Dorsolateral prefrontal cortex (tissue), 122 donors: ENCODE measurements at places on chromosomes 3 and 15. TPM values are rescaled to one million over a fixed set of nuclear protein-coding genes. Genes with fewer than 3 reads are reported as not detected.

GRCh38 chr3:117669774-117670173, 960.2 kb downstream of the TUSC7 start:
- no peak for DNase-seq

- no peak for DNase-seq
Measured at GRCh38 chr3:2923390-2923789, 186.8 kb downstream of the IL5RA start.

GRCh38 chr15:81473177-81473576, 99.2 kb upstream of the TMC3 start:
- no peak for DNase-seq

DNA sequence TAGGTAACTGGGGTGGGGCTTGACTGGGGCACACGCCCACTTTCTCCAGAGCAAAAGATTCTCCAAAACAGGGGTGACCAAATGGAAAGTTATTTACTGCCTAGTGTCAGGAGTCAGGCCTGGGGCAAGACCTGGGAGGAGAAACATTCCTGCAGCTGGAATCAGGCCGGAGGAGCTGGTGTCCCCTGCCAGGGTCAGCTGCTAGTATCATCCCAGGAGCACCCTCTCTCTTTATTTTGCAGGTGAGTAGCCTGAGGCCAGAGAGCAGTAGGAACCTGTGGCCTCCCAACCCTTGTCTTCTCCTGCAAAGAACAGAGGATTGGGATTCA, 32.9 kb downstream of the DNAJB8 start:
- DNase-seq = no peak

GRCh38 chr3:73018298-73018697, 21.7 kb downstream of the PPP4R2 start:
- no peak for DNase-seq

DNA sequence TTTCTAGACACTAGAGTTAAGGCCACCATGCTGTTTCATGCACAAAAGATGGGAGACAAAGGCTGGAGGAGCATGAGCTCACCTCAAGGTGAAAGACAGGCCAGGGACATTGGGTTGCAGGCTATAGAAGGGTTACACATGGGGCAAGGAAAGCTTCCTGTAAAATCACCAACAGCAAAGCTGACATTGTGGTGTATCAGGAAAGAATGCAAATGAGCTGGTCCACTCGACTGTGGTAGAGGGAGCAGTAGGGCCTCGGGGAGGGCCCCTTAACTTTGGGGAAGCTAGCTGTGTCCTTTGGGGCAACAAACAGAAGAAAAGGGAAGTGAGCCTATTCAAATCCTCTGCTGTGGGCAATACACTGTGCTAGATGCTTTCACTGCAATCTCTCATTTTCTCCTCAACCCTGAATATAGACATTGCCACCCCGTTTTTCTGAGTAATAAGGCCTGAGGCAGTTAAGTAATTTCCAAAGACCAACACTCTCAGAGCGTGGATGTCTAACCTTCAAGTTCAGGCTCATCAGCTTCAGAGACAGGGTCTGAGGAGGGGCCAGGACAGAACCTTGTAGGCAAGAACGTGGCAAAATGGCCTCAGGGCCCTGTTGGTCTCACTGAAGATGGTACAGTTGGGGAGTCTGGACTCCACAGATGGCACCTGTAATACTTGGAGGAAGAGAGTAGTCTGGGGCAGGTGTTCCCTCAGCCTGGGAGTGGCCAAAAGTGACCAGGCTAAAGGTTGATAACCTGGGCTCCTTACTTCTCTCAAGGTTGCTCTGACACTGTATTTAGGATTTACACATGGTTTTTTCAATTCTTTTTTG, 24.1 kb downstream of the CX3CR1 start:
- no peak for DNase-seq

- no peak for DNase-seq
Measured at GRCh38 chr3:41683666-41684350, 278.1 kb downstream of the ULK4 start.

DNA sequence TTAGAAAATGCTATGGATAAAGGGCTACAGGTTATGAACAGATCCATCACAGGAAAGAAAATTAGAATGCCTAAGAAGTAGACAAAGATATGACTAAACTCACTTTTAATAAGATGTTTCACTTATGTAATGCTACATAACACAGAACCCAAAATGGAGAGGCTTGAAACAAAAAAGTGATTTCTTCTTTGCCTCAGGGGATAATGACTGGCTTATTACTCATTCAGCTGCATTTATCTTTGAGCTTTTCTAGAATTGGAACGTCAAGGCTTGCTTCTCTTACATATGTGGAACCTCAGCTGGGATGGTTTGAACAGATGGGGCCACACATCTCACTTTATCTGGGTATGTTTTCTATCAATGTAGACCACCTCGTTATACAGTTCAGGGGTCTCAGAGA, 120.6 kb upstream of the EPHA3 start:
- no peak for DNase-seq

DNA sequence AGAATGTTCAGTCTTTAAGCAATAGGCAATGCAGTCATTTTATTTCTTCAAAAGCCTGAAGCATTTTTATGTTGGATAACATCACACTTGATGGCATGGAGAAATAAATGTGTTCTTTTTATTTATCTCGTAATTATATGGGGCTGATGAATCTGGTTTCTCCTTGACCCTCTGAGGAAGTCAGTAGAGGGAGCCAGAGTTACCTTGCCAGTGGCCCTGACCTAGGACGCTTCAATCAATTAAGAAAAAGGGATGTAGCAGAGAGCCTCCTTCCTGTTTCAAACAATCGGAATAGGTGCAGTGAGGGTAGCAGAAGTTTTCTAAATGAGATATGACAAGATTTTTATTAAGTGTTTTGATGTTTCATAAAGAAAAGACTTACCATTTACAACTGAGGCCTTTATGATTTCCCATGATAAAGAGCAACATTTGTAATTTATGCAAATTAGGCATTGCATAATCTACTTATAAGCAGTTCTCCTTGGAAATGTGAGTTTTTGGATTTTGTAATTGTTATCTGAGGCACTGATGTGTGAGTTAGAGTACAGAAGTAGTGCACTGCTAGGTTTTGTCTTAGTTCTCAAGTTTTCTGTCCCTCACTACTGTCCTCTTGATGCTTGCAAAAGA, 129.1 kb downstream of the RAP2B start:
- DNase-seq = no peak

- DNase-seq = no peak
Measured at GRCh38 chr3:13484851-13485590, 4.9 kb downstream of the HDAC11 start.

DNA sequence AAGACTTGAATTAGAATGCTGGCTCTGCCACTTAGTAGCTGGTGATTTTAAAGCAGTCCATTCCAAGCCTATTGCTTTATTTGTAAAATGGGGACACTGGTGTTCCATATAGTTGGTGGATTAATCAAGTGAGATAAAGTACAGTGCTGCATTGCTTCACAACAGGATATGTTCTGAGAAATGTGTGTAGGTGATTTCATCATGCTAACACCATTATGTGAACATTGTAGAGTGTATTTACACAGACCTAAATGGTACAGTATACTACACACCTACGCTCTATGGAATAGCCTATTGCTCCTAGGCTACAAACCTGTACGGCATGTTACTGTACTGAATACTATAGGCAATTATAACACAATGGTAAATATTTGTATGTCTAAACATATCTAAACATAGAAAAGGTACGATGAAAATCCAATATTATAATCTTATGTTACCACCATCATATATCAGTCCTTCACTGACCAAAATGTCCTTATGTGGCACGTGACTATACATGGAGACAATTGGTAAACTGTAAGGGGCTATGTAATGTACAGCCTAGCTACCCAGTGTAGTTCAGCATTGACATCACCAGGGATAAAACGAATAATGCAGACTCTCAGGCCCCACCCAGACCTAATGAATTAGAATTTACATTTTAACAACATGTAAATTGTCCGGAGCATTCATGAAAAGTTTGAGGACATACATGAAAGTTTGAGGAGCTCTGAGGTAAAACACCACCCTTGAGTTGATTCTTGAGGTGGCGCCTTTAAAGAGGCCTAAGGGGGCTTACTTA, 121.4 kb upstream of the BFSP2 start:
- DNase-seq = no peak

DNA sequence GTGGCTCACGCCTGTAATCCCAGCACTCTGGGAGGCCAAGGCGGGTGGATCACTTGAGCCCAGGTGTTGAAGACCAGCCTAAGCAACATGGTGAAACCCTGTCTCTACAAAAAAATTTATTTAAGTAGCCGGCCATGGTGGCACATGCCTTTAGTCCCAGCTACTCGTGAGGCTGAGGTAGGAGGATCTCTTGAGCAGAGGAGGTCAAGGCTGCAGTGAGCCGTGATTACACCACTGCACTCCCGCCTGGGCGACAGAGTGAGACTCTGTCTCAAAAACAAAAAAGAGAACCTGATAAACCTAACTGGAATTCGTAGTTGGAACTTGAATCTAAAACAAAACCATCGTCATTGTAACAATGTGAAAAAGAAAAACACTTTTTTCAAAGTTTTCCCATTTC, 57.1 kb downstream of the TCAIM start:
- no peak for DNase-seq

DNA sequence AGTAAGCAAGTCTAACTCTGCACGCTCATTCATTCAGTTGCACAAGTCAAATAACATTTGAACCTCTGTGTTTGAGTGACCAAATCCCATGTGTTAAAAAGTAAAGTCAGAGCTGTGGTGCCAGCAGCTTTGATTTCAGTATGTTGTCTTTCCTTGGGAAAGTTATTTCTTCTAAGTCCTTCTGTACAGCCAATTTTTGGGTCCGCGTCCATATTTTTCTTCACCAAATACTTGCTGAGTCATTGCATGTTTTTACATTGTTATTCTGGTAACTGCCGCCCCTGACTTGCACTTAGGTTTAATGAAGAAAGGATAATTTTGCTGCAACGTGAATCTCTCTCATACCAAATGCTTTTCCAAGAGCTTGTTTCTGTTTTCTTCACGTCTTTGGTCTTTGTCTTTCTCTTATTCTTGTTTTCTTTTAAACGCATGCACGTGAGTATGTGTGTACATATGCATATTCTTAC, 56.7 kb downstream of the PLS1 start:
- no peak for DNase-seq

DNA sequence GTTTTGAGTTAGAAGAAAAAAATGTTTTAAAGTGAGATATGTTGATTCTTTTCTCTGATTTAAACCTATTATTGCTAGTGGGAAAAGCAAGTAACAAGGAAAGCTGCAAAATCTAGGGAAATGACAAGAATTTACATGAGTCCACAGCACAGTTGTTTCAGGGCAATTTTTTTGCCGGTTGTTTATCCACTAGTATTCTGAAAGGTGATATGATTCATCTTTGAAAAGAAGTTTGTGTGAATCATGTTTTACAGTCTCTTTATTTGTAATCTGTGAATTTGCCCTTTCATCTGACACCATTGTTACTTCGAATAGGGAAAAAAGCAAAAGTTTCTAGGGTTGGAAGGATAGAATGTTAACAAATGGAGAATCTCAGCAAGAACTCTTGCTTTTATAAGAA, 894.7 kb downstream of the OTOL1 start:
- no peak for DNase-seq

DNA sequence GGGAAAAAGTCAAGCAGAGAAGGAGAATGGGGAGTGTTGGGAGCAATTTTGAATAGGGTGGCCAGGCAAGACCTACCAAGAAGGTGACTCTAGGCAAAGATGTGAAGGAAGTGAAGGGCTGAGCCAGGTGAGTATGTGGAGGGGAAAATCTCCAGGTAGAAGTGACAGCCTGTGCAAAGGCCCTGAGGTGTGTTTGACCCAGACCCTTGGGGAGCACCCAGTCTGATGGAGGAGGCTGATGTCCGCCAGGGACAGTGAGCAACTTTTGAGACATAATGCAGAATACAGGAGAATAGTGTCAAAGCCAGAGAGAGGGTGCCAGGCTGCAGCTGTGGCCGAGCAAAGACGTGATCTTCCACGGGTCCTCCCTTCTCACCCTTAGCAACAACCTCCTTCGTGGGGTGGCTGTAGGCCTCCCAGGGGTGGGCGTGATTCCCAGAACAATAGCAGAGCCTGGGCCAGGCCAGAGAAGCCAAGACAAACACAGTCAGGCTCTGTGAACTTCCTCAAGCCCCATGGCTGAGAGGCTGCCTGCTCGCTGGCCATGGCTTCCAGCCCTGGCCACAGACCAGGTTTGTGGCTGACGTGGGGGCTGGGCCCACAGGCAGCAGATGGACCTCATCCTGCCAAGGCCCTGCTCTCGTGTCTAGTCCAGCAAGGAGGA, 58.1 kb downstream of the SLC6A6 start:
- peak; percentile 73 for DNase-seq

DNA sequence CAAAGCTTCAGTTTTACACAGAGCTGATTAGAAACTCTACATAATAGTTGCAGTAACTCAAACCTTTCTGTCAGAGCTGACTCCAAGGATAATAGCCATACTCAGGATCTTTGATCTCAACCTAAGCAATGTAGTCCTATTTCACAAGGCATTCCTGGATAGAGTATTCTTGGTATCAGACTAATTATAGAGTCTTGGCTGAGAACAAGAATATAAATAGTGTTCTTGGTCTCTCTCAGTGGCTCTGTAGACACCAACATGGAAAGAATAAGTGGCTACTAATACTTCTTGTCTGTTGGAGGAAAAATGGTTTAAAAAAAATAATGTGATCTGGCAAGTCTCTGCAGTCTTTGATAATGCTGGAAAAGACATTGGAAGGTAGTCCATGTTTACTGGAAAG, 55.7 kb downstream of the RIOX2 start:
- DNase-seq = no peak

DNA sequence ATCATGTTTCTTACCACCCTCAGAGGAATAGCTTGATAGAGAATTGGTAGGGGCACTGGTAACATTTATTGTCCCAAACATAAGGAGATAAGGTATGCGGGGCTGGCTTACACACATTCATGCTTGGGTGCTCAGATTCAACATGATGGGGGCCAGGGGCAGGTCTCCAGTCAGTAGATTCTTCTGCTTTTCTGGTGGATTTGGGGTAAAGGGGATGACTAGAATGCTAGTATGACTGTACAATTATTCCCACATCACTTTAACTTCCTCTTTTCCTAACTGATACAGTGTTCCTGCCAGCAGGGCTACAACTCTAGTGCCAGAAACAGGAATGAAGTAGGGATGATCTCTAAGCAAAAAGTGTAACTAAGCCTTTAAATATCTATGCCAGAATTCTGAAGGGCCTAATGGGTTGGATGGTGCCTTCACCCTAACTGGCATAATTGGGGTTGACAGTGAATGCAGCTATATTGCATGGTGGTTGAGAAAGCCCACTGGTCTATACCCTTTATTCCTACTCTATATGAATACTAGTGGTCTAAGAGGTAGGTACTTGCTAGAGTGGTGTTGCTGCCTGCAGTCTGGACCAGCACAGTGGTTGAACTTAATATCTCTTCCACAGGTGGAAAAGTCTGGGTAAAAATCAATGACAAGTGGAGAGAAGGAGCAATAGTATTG, 117.4 kb downstream of the IL12A start:
- DNase-seq = no peak

Gene CCR3
- not detected for total RNA-seq

Gene SKOR1
- total RNA-seq = 1.3 TPM

Gene GALK2
- 50.7 TPM for total RNA-seq

Gene C3orf22
- not detected for total RNA-seq

Gene ANKUB1
- not detected for total RNA-seq

Gene MYD88
- 6.4 TPM for total RNA-seq

Gene ARPIN
- total RNA-seq = 22.6 TPM
